ENCODE measurements at places on chromosomes 4 and X. TPM values are rescaled to one million over a fixed set of nuclear protein-coding genes. Genes with fewer than 3 reads are reported as not detected.

Gene PNCK
- polyA plus RNA-seq, result 0.22 TPM

Gene SMPX
- polyA plus RNA-seq, result not detected

Gene GUCY1B1
- 2.6 TPM for polyA plus RNA-seq

Gene TXK
- polyA plus RNA-seq, result not detected

Gene DAPP1
- not detected for polyA plus RNA-seq

Gene SSX4
- polyA plus RNA-seq, result not detected

Gene IBSP
- not detected for polyA plus RNA-seq

Gene LETM1
- polyA plus RNA-seq, result 28.2 TPM

Gene CSAG3
- polyA plus RNA-seq, result not detected

Measured in IMR-90 (cell line).